ENCODE measurements at places on chromosomes 11 and 22. TPM values are rescaled to one million over a fixed set of nuclear protein-coding genes. Genes with fewer than 3 reads are reported as not detected.

TRIM49 gene
- 0.09 TPM for total RNA-seq

C2CD2L gene
- total RNA-seq = 5.6 TPM

SYT12 gene
- total RNA-seq = 19.0 TPM

BCO2 gene
- 0.96 TPM for total RNA-seq

MS4A12 gene
- total RNA-seq = not detected

TENM4 gene
- 0.11 TPM for total RNA-seq

UVRAG gene
- total RNA-seq = 10.3 TPM

LRRC55 gene
- not detected for total RNA-seq

GPR152 gene
- total RNA-seq = not detected

SWAP70 gene
- total RNA-seq = 33.5 TPM

RAB3IL1 gene
- total RNA-seq = 17.9 TPM

SYCE3 gene
- 0.22 TPM for total RNA-seq

BATF2 gene
- 0.58 TPM for total RNA-seq

CCDC87 gene
- total RNA-seq = 0.52 TPM

RNF141 gene
- 27.1 TPM for total RNA-seq

PDE2A gene
- 2.0 TPM for total RNA-seq

FERMT3 gene
- 2.3 TPM for total RNA-seq

KREMEN1 gene
- 4.7 TPM for total RNA-seq

IFITM5 gene
- total RNA-seq = not detected

C1QTNF4 gene
- total RNA-seq = 0.09 TPM

CLDN5 gene
- total RNA-seq = not detected

HMGXB4 gene
- total RNA-seq = 8.8 TPM

MFRP gene
- not detected for total RNA-seq

HTR3B gene
- not detected for total RNA-seq

RAC2 gene
- 0.09 TPM for total RNA-seq

OR10S1 gene
- not detected for total RNA-seq
